ENCODE measurements at places on chromosomes 3 and 15. TPM values are rescaled to one million over a fixed set of nuclear protein-coding genes. Genes with fewer than 3 reads are reported as not detected.

The MCCC1 gene
- total RNA-seq, result 32.8 TPM

DNA sequence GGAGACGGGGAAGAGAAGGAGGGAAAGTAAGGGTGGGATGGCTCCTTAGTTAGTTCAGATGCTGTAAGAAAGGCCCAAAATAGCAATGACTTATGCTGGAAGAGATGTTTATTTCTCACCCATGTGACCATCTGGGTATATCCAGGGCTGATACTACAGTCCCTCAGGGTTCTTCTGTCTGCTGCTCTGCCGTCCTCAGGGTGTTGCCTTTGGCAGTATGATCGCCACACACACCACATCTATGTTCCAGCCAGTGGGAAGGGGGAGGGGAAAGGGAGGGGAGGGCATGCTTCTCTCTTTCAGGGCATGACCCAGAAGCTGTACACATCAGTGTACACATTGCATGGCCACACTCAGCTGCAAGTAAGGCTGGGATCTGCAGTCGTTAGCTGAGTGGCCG lies 10.2 kb downstream of the CD276 start:
- H3K27me3 ChIP-seq, result peaks cover 24% of the 10 kb centered on the region
- no peak for DNase-seq
- no peak overlapping the region for H3K27ac ChIP-seq
- H3K4me3 ChIP-seq, result no peak overlapping the region

GRCh38 chr15:80893777-80894176 lies 95.8 kb downstream of the MESD start:
- no peak overlapping the region for H3K4me3 ChIP-seq
- H3K27ac ChIP-seq, result no peak overlapping the region
- H3K27me3 ChIP-seq, result no peaks in the 10 kb centered on the region
- H3K4me1 ChIP-seq, result no peaks in the 10 kb centered on the region
- H3K36me3 ChIP-seq, result no peaks in the 10 kb centered on the region
- no peak for DNase-seq

The PPIB gene
- 384 TPM for total RNA-seq

DNA sequence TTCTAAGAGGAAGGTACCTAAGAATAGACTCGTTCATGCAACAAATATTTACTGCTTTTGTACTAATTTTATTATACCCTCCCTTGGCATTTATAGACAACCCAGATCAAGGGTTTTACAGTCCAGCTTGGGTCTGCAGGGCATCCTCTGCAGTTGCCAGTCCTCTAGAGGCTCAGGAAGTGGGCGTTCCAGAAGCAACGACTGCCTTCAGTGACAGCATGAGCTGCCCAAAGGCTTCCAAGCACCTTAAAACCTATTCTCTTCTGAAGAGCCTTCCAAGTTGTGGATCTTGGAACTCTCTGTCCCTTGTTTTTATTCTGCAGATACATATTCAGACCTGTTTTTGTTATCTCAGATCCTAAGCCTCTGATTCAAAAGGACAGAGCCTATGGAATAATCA lies 95.6 kb downstream of the RAD18 start:
- H3K4me1 ChIP-seq, result no peaks in the 10 kb centered on the region

GRCh38 chr15:46543626-46544025 lies 908.8 kb downstream of the SQOR start:
- no peaks in the 10 kb centered on the region for H3K27me3 ChIP-seq
- no peak for DNase-seq
- no peaks in the 10 kb centered on the region for H3K36me3 ChIP-seq
- no peak overlapping the region for H3K27ac ChIP-seq

- H3K27ac ChIP-seq, result no peak overlapping the region
- DNase-seq, result no peak
- peaks cover 23% of the 10 kb centered on the region for H3K36me3 ChIP-seq
- H3K4me1 ChIP-seq, result peaks cover 8% of the 10 kb centered on the region
Observed at GRCh38 chr3:53244271-53244670, 11.6 kb downstream of the TKT start.

The MUC4 gene
- 0.24 TPM for total RNA-seq

The LDHAL6B gene
- not detected for total RNA-seq

GRCh38 chr15:64891561-64891960 lies 20.1 kb upstream of the ANKDD1A start:
- peaks cover 55% of the 10 kb centered on the region for H3K4me1 ChIP-seq
- peak overlapping the region; percentile 33 for H3K4me3 ChIP-seq
- H3K36me3 ChIP-seq, result no peaks in the 10 kb centered on the region
- DNase-seq, result no peak
- H3K27me3 ChIP-seq, result no peaks in the 10 kb centered on the region
- H3K27ac ChIP-seq, result peak overlapping the region; percentile 29

The CNTN3 gene
- not detected for total RNA-seq

DNA sequence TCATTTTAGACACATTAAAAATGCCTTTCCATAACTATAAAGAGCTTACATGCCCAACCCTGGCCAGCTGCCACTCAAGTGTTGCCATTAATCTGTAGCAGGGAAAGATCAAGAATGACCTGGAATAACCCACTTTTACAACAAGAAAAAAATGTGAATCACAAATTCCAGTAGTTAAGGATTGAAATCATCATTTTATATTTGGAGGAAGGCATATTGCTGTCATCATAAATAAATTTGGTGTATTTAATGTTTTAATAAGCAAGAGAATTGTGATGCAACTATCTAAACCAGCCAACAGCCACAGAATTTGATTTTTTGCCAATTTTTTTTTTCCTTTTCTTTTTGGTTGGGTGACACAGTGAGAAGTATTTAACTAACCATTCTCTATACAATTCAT lies 240.0 kb upstream of the SEMA6D start:
- DNase-seq, result no peak
- no peaks in the 10 kb centered on the region for H3K27me3 ChIP-seq
- H3K4me3 ChIP-seq, result no peak overlapping the region
- no peaks in the 10 kb centered on the region for H3K36me3 ChIP-seq
- H3K4me1 ChIP-seq, result no peaks in the 10 kb centered on the region

DNA sequence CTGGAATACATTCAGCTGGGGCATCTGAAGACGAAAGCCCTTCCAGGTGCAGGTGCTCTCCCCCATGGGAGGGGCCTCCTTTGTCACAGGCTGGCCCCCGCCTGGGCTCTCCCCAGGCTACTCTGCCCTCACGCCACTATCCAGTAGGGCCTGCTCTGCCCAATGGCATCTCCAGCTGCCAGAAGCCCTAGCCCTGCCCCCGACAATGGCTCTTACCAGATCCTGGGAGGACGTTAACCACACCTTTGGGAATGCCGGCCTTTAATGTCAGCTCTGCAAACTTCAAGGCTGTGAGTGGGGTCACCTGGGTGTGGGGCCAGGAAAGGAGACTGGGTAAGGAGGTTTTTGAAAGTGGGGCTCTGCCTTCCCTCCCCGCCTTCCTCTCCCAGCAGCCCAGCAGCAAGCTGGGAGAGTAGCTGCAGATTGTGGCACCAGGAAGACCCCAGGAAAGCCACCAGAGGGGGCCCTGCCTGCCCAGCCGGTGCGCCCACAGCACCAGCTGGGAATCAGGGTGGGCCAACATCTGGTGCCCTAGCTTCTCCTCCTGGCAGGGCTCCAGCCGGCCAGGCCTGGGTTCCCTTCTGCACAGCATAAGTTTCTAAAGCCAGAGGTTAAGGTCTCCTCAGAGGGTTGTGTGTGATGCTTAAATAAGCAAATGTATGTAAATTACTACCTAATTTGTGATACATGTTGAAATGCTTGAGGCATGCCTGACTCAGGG lies 40.4 kb upstream of the SLC41A3 start:
- no peak overlapping the region for H3K4me3 ChIP-seq
- no peaks in the 10 kb centered on the region for H3K4me1 ChIP-seq
- DNase-seq, result no peak
- H3K27ac ChIP-seq, result no peak overlapping the region
- no peaks in the 10 kb centered on the region for H3K36me3 ChIP-seq

DNA sequence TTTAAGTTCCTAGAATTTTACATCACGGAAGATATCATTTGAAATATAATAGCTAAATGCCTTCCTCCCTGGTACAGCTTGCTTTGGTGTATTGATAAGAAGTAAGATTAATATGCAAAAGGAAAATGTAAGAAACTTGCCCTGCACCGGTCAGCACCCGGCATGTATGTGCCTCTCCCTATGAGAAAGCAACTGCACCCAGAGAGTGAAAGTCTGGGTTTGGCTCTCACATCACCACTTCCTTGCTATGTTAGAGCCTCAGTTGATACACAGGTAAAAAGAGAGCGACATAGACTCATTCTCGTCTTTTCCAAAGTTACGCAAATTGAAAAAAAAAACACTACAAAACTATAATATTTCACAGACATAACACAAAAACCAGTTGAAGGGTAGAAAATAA lies 96.7 kb downstream of the FOXP1 start:
- no peak overlapping the region for H3K27ac ChIP-seq
- peaks cover 98% of the 10 kb centered on the region for H3K4me1 ChIP-seq
- peaks cover under 1% of the 10 kb centered on the region for H3K36me3 ChIP-seq

GRCh38 chr3:177348974-177349373 lies 151.7 kb upstream of the TBL1XR1 start:
- H3K27ac ChIP-seq, result no peak overlapping the region
- H3K36me3 ChIP-seq, result no peaks in the 10 kb centered on the region
- peaks cover 12% of the 10 kb centered on the region for H3K4me1 ChIP-seq
- no peak overlapping the region for H3K4me3 ChIP-seq
- no peaks in the 10 kb centered on the region for H3K27me3 ChIP-seq
- DNase-seq, result no peak

GRCh38 chr3:46324036-46324435 lies 29.9 kb upstream of the CCR2 start:
- H3K27ac ChIP-seq, result no peak overlapping the region
- H3K36me3 ChIP-seq, result no peaks in the 10 kb centered on the region
- H3K4me1 ChIP-seq, result no peaks in the 10 kb centered on the region
- H3K4me3 ChIP-seq, result no peak overlapping the region
- H3K27me3 ChIP-seq, result no peaks in the 10 kb centered on the region

DNA sequence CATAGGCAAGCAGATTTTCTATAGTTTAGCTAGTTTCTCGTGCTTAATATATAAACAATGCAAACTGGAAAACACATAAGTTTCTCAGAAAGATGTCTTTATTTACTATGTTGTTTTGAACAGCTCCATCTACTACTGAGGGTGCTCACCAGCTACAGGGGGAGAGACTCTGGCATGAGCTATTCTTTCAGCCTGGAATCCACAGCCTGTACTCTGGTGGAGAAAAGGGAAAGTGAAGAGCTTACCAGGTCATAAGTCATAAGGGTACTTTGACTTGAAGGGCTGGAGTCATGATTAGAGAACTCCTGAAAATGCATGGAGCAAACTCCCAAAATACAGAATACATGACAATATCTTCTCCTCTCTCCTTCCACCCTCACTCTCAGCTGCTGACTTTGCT lies 4.4 kb upstream of the AVEN start:
- no peak overlapping the region for H3K27ac ChIP-seq
- no peak overlapping the region for H3K4me3 ChIP-seq
- peaks cover 7% of the 10 kb centered on the region for H3K4me1 ChIP-seq
- H3K36me3 ChIP-seq, result no peaks in the 10 kb centered on the region

DNA sequence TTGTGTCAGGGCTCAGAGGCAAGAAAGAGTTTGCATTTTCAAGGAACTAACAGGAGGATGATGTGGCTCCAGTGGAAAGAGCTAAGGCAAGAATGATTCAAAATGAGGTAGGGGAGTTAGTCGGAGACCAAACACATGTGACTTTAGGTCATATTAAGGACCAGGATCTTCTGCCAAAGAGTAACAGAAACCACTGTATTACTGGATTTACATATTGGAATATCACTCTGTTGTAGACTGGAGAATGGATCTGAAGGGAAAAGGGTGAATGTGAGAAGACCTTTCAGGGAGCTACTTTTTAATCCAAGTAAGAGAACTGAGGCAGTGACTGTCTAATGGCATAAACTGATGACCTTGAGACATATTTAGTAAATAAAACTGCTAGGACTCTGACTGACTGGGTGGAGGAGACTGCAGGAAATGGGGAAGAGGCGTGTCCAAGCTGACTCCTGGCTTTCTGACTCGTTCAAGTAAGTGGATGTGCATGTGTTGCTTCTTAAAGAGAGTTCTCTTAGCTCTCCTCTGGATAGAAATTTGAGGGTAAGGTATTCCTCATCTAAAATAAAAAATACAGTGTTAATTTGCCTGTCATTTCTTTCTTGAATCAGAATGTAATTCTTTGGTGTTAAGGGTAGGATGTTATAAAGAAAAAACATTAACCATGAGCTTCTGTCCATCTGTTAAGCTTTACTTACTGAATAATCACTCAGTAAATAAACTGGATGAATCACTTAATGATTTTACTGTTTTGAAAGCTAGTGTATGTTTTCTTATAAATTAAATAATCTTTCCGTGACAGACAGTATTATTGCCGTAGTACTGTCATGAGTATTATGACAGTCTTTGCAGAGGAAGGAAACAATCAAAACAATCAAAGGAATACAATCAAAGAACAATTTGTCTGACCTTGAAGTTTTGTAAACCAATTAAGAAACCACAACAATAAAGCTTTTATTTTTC lies 58.3 kb upstream of the CFAP20DC start:
- no peaks in the 10 kb centered on the region for H3K36me3 ChIP-seq
- no peak for DNase-seq
- H3K27ac ChIP-seq, result no peak overlapping the region
- H3K27me3 ChIP-seq, result no peaks in the 10 kb centered on the region

DNA sequence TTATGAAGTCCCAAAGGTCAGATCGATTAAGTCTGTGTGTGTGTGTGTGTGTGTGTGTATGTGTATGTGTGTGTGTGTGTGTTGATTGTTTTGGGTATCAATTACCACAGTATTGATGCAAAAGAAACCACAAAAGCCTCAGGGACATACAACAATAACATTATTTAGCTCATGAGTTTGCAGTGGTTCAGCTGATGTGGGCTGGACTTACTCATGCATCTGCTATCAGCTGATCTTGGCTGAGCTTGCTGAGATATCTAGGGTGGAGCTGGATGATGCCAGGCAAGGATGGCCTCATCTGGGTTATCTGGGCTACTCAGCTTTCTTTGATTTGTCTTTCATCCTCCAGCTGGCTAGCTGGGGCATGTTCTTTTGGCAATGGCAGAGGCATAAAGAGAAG lies 82.4 kb upstream of the PRR23C start:
- no peak overlapping the region for H3K4me3 ChIP-seq
- H3K36me3 ChIP-seq, result no peaks in the 10 kb centered on the region
- no peak for DNase-seq

The IGSF11 gene
- not detected for total RNA-seq

- no peak overlapping the region for H3K27ac ChIP-seq
- no peaks in the 10 kb centered on the region for H3K4me1 ChIP-seq
- H3K4me3 ChIP-seq, result no peak overlapping the region
Observed at GRCh38 chr15:59394166-59394661, 21.5 kb upstream of the MYO1E start.

GRCh38 chr3:62793946-62794345 lies 81.3 kb downstream of the CADPS start:
- no peaks in the 10 kb centered on the region for H3K4me1 ChIP-seq
- H3K27ac ChIP-seq, result no peak overlapping the region
- H3K4me3 ChIP-seq, result no peak overlapping the region

GRCh38 chr3:170725285-170725731 lies 139.4 kb upstream of the SLC7A14 start:
- no peak for DNase-seq
- H3K36me3 ChIP-seq, result no peaks in the 10 kb centered on the region
- no peaks in the 10 kb centered on the region for H3K27me3 ChIP-seq
